Posterior vena cava (tissue), 2 donors: ENCODE measurements at places on chromosomes 11 and 22. TPM values are rescaled to one million over a fixed set of nuclear protein-coding genes. Genes with fewer than 3 reads are reported as not detected.

DNA sequence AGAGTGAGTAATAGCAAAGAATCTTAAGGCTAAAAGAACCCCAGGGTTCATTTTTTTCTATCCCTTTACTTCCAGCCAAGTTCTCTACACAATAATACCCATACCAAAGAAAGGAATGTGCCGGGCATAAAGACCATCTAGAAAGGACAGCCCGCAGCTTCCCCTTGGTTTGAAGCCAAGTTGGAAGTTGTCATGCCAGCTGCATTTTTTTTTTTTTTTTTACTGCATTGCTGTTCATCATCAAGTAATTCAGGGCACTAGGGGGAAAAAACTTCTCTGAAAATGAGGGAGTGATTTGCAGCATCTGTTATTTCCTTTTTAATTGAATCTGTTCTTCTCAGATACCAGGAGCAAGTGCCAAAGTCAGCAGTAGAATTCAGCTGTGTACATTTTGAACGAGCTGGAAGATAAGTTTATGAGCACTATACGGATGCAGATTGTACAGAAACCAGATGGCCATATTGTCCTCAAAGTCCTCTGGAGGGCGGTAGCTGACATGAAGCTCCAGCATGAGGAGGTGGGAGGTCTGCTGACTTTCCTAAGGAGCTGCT lies 56.4 kb downstream of the UBASH3B start:
- DNase-seq = no peak

Gene OR51B2
- total RNA-seq = not detected

DNA sequence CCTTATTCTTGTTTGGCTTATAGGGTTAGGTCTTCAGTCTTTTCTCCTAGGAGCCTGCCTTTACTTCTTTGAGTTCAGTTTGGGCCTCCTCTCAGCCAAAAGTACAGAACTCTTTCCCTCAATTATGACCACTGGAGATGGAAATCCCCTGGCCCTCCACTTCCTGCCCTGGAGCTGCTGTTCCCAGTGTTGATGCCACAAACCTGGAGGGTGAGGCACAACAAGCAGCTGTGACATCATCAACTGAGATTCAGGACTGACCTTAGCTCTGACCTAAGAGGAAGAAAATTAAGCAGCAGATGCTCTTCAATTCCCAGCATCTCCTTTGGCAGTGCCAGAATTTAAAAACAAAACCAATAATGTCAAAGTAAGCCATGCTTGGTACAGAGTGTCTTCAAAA lies 3.0 kb downstream of the ABTB2 start:
- no peak for DNase-seq

Gene SCUBE1
- total RNA-seq = 0.79 TPM

Gene CCDC15
- 1.1 TPM for total RNA-seq

DNA sequence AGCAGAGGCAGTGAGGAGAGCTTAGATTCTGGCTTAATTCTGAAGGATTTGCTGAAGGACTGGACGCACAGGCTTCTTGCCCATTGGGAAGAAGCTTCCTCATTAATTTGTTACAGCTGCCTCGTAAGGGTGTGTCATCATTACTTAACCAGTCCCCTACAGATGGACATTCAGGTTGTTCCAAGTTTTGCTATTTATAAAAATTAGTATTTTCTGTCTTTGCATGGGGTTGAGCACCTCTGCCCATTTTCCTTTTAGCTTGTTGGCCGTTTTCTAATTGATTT lies 38.1 kb downstream of the CAPN1 start:
- DNase-seq = no peak

GRCh38 chr22:30348404-30348803 lies 8.3 kb downstream of the SF3A1 start:
- DNase-seq = no peak

DNA sequence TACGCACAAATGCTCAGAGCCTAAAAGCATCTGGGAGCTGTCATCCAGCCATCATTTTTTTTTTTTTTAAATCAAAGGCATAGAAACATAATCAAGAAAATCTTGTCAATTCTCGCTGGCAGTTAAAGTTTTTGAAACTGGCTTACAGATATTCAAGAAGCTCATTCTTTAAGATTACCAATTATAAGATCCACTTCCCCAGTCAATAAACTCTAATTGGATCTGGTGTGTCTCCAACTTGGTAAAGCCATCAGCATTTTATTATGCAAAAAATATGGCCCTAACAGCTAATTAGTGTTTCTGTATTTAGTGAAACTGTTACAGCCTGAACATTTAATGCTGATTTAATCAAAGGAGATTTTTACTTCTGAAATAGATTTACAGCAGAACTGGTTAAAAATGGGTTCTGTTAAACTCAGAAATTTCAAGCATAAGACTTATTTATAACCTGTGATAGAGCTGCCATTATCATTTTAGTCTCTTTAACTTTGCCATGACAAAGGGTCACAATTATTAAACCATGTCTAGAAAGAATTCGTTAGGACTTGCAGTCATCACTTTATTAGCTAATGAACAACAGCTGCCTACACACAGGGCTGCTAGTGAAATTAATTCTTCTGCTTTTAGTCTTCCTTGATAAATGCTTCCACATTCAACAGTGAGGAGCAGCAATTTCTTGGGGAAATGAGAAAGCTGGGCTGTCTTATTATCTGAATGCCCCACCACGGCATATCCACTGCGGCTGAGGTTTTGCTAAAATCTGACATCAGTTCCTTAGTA lies 176.4 kb upstream of the PITPNB start:
- no peak for DNase-seq
